ENCODE measurements at places on chromosomes 5 and 9. TPM values are rescaled to one million over a fixed set of nuclear protein-coding genes. Genes with fewer than 3 reads are reported as not detected.

The LPAR1 gene
- not detected for total RNA-seq

The GPR151 gene
- not detected for total RNA-seq

The KCNMB1 gene
- total RNA-seq: 0.44 TPM

- H3K27ac ChIP-seq: no peak overlapping the region
- no peak for DNase-seq
- H3K4me1 ChIP-seq: no peaks in the 10 kb centered on the region
- no peak overlapping the region for H3K4me3 ChIP-seq
- no peaks in the 10 kb centered on the region for H3K27me3 ChIP-seq
- no peaks in the 10 kb centered on the region for H3K36me3 ChIP-seq
Measured at GRCh38 chr5:129691220-129691619, 56.7 kb upstream of the MINAR2 start.

- H3K36me3 ChIP-seq: no peaks in the 10 kb centered on the region
- no peaks in the 10 kb centered on the region for H3K4me1 ChIP-seq
- no peak for DNase-seq
- no peak overlapping the region for H3K27ac ChIP-seq
- no peaks in the 10 kb centered on the region for H3K27me3 ChIP-seq
- H3K4me3 ChIP-seq: no peak overlapping the region
Measured at GRCh38 chr9:34343605-34344004, 14.2 kb downstream of the NUDT2 start.

DNA sequence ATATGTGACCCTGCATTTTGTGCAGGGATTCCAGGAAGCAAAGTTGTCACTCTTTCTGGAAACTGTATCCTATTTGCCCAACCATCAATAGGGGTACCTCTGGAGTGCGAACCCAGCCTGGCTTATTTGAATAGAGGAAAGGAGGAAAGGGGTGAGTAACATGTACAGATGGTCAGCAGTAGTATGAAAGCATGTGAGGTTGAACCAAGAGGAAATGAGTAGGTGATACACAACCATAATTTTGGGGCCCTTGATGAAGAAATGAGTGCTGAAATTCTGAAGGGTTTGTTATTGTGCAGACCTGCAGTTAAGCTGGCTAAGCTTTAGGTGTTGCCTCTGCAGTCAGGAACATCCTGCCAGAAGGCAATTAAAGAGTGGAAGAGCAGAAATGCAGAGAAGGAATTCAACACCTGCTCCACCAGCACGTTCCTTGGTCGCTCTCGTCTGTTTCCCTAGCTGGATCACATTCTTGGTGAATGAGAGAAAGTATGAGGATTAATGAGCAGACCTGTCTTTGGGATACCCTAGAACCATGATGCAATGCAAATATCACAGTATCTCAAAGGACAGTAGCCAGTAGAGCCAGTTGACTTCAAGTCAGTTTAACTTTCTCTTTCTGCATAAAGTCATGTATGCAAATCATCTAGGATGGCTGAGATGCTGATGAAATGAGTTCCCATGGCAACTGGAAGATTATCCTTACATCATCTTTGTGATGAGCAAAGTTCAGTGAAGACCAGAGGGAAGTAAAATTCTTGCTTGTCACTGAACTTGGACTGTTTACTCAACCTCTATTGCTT, 13.2 kb upstream of the IL12B start:
- no peak for DNase-seq
- H3K36me3 ChIP-seq: peaks cover 3% of the 10 kb centered on the region
- H3K27ac ChIP-seq: no peak overlapping the region
- no peaks in the 10 kb centered on the region for H3K27me3 ChIP-seq

- H3K27me3 ChIP-seq: peaks cover 22% of the 10 kb centered on the region
- H3K4me1 ChIP-seq: peaks cover 12% of the 10 kb centered on the region
- no peak overlapping the region for H3K4me3 ChIP-seq
Measured at GRCh38 chr5:178193251-178193809, 6.2 kb upstream of the GMCL2 start.

DNA sequence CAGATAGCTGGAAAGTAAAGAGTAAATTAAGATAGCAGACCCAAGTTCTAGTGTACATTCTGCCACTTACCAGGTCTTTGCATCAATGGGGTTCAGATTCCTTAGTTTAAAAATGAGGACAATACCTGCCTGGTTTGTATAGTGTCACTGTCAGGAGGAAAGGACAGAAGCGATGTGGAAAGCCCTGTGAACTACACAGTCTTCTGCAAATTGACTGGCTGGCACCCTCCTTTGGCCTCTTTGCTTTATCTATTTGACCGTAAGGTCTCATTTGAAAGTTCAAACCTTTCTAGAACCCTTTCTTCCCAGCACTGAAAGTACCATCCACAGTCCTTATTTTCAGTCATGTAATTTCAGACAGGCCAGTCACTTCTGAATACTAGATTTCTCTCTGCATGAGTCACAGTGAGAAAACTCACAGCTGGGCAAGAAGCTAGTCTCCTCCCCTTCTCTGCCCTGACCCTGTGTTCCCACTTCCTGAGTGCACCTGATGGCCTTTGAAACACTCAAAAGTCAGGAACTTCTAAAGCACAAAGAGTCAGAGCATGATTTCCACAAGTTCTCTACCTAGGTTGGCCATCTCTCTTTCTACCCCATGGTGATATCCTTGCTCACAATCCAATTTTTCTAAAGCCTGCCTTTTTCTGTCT, 91.3 kb upstream of the RASEF start:
- no peaks in the 10 kb centered on the region for H3K36me3 ChIP-seq
- H3K27ac ChIP-seq: no peak overlapping the region
- H3K4me3 ChIP-seq: no peak overlapping the region
- H3K4me1 ChIP-seq: no peaks in the 10 kb centered on the region
- DNase-seq: no peak
- H3K27me3 ChIP-seq: no peaks in the 10 kb centered on the region

DNA sequence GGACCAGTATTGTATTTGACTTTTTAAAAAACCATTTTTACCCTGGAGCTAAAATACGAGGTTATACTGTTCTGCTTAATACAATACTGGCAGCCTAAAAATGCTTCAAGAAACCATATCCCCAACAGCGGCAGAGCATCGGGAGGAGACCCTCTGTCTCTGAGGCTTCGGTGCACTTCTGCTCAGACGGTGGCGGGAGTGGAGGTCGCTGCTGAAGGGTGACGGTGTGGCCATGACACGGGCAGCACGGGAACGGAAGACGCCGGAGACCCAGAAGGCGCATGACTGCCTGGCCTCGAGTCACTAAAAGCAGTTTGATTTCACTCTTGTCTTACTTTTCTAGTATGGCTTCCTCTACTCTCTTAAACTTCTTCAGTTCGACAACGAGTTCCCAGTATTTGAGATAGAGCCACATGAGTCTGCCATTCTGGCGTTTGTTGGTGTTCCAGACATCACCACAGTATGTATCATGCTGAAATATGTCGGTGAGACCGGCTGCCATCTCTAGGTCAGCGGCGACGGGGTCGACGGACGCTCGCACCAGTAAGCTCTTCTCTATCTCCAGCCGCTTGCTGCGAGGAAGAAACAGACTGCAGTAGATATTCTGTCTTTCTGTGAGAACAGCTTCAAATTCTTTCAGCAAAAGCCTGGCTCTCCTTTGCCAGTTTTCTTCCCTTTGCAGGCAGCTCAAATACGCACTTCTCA, 12.8 kb downstream of the CCDC127 start:
- peaks cover 11% of the 10 kb centered on the region for H3K36me3 ChIP-seq
- no peak overlapping the region for H3K27ac ChIP-seq
- H3K4me1 ChIP-seq: peaks cover 16% of the 10 kb centered on the region
- H3K27me3 ChIP-seq: no peaks in the 10 kb centered on the region
- H3K4me3 ChIP-seq: no peak overlapping the region

Data from T-helper 17 cell (primary cell).